ENCODE measurements at places on chromosomes 1 and 21.

DNA sequence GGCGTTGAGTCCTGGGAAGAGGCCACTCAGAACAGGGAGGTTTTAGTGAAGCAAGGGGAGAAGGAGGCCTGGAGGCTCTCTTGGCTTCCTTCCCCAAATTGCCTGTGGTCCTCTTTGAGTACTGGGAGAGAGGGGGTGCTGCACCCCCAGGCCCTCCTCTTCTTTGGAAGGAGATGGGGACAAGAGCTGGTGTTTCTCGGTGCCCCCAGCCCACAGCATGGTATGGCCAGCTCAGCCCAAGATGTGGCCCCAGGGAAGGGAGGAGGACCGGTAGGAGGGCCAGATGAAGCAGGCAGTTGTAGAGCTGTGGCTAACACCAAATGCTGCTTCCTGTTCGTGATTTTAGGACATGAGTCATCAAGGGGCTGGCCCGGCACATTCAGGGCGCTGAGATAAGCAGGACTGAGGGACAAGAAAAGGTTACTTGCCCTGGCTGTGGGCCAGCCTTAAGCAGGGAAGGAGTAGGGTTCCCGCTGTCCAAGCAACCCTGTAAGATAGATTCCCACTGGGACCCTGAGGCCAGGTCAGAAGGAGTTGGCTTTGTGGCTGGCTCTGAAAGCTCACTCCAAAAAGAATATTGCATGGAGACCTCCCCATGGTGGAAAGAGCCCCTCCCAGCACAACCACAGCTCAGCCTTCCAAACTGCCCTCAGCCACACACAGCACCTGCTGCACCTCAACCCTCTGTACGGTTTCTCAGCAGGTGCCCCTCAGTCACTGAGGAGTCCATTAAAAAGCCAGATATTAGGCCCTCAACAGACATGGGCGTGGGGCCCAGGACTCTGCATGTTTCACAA lies 4.9 kb upstream of the TNFRSF1B start:
- peak; percentile 36 for DNase-seq

GRCh38 chr1:197521118-197521739 lies 253.2 kb downstream of the CRB1 start:
- DNase-seq = no peak

GRCh38 chr1:204408074-204408507 lies 3.5 kb downstream of the PPP1R15B start:
- no peak for DNase-seq

- DNase-seq = no peak
Measured at GRCh38 chr1:33606272-33606671, 133.8 kb downstream of the ZSCAN20 start.

- DNase-seq = no peak
Measured at GRCh38 chr1:166721145-166721544, 118.1 kb upstream of the POGK start.

GRCh38 chr1:223642237-223642636 lies 23.3 kb downstream of the CAPN8 start:
- DNase-seq = no peak

- DNase-seq = no peak
Measured at GRCh38 chr1:111222308-111223125, 5.0 kb upstream of the CHI3L2 start.

DNA sequence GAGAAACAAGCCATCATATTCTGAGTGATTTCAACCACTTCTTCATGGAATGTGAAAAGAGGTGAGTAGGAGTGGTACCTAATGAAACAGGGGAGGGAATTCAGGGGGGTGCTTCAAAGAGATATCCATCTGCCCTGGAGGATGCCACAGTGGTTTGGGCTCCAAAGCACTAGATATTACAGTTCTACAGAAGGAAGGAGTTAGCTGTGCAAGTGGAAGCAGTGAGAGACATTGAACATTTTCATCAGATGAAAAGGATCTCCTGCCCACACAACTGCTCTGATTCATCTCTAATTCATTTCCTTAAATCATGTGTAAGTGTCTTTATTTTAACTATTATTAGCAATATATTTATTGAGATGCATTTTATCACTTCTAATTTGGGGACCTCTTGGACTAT lies 2.8 kb upstream of the RGS5 start:
- no peak for DNase-seq

DNA sequence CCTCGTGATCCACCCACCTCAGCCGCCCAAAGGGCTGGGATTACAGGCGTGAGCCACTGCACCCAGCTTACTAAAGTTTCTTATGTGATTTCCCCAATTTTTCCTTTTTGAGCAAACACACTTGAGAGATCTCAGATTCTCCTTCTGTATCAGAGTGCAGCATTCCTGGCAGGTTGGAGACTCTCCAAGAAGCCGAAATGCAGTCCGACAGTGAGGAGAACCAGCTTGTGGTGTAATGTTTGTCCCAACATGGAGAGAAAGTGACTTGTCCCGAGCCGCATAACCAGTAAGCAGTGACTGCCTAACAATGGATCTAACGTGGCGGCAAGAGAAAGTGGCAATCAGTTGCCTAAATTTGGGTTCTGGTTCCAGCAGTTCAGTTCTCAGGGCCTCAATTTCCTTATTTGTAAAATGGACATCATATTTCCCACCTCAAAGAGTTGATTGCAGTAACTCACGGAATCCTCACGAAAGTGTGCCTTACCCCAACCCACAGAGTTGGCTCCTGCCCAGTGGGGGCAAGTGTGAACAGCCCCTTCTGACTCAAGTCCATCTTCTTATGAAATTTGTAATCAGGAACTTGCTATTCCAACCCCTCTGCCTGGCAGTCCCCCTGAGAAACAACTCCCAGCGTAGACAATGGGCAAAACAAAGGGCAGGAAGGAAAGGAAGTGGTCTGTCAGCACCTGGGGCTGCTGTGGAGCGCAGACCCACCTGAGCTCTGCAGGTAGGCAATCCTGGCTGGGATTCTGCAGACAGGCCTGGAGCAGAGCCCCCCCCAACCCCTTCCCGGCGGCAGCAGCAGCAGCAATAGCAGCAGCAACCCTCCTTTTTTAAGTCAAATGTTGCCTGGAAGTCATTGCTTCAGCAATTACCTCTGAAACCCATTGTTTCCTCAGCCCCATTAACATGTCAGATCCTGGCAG lies 223.6 kb upstream of the POU3F1 start:
- no peak for DNase-seq

- no peak for DNase-seq
Measured at GRCh38 chr1:109193653-109194590, 19.8 kb upstream of the SARS1 start.

DNA sequence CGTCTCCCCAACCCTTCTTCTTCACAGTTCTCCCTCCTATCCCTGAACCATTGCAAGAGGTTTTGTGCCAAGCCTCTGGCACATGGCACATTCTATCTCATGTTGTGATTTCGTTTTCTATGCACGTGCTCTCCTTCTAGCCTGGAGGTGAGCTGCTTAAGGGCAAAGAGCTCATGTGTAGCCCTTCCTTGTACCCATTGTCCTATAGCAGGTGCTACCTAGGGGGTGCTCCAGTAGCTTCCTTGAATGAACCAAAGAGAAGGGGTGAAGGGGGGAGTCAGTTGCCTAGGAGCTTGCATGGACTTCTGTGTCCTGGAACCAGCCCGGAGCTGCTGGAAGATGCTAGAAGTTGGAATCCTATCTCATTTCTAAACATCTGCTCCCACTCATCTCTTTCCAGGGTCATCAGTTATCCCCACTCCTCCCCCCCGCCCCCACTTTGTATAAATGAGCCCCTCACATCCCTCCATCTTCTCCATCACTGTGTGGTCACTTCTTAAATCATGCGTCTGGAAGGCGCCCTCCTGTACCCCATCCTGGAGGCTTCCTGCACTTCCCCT lies 535 bp upstream of the DISC1 start:
- no peak for DNase-seq

DNA sequence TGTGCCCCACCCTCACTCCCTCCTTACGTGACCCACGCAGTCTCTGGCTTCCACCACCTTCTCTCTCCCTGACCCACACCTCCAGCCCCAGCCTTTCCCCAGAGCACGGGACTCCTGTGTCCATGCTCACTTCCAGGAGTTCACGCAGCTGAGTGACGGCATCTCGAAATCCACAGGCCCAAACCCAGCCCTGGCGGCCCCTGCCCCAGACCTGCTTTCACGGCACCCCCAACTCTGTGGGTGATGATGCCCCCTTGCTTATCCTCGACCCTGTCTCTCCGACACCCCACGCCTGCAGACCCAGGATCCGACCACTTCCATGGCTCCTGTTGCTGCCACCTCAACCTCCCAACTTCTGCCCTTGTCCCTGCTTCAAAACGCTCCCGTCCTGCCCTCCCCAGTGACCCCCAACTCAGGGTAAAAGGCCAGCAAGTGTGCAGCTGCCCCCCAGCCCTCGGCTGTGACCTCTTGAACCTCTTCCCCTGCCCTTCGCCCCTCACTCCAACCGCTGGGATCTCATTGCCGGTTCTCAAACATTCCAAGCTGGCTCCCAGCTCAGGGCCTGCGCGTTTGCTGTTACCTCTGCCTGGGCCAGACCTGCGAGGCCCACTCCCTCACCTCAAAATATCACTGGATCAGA lies 30.4 kb upstream of the LAPTM5 start:
- DNase-seq = no peak

DNA sequence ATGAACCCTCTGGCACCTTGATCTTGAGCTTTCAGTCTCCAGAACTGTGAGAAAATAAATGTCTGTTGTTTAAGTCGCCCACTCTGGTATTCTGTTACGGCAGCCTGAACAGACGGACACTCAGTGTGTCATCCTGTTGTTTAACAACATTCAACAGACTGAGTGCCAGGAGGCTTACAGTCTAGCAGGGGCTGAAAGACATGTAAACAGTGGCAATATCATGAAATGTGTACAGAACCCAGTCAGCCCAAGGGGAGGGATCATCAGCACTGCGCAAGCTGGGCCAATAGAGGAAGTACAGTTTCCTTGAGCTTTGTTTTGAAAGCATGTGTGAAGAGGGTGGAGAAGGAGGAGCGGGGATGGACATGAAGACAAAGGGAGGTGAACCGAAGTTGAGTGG lies 13.6 kb downstream of the DIP2A start:
- DNase-seq = no peak

DNA sequence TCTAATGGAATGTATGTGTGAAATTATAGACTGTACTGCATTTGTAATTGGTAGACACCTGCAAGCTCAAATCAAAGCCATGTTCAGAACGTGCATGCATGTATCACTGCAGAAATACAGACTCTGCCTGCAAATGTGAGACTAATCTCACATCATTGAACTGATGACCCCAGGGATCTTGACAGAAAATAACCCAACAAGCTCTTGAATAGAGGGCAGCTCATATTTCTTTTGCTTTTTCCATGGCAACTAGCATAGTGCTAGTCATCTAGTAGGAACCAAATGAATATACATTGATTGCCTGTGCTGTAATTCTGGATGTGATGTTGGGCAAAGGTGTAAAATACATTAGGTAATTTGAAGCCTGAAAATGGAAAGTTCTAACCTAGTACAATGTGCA lies 62.4 kb downstream of the PTPRC start:
- DNase-seq = no peak

DNA sequence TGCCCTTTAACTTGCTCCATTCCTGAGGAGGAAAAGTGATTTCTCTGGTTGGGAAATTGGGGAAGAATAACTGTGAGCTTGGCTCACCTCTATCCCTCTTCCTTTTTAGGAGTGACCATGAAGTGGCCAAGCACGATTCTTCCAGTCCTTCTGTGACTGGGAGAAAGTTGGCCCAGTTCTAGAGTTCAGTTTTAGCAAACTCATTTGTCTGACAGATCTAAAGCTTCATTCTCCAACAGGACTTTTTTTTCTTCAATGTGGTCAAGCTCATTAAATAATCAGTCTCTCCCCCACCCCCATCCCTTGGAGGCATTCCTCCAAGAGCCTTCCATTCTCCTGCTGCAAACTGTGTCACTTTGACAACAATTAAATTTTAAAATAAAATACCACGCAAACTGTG lies 6.4 kb upstream of the AGL start:
- no peak for DNase-seq

- no peak for DNase-seq
Measured at GRCh38 chr1:9100471-9101043, 28.3 kb downstream of the GPR157 start.

- no peak for DNase-seq
Measured at GRCh38 chr1:2003541-2004131, at the start of gene CFAP74. CFAP74 (minus strand) TSS chr1:2003786; CDS start chr1:1990956, 12,830 bp downstream.

DNA sequence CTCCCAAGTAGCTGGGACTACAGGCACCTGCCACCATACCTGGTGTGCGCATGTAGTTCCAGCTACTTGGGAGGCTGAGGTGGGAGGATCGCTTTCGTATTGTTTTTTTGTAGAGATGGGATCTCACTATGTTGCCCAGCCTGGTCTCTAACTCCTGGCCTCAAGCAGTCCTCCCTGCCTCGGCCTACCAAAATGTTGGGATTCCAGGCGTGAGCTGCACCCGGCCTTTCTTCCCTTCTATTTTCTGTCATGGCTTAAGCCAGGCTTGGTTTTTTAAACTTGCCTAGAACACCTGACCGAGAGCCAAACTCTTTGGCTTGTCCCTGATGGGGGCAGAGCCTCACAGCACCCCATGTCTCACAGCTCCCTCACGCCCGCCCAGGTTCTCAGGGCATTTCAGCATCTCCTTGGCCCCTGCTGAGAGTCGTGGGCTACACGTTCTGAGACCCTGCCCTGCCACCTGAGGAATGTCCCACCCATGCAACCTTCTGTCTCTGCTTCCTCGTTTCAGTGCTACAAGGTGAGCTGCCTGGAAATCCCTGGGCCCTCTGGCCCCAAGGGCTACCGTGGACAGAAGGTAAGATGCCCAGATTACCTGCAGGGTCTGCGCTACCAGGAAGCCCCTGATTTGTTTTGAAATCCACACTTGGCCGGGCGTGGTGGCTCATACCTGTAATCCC lies 15.7 kb downstream of the COL6A2 start:
- DNase-seq = no peak

GRCh38 chr1:90246069-90246468 lies 251.2 kb downstream of the ZNF326 start:
- no peak for DNase-seq

- DNase-seq = no peak
Measured at GRCh38 chr21:35048706-35049617, at the start of gene RUNX1. RUNX1 (minus strand) TSS chr21:35049302.

DNA sequence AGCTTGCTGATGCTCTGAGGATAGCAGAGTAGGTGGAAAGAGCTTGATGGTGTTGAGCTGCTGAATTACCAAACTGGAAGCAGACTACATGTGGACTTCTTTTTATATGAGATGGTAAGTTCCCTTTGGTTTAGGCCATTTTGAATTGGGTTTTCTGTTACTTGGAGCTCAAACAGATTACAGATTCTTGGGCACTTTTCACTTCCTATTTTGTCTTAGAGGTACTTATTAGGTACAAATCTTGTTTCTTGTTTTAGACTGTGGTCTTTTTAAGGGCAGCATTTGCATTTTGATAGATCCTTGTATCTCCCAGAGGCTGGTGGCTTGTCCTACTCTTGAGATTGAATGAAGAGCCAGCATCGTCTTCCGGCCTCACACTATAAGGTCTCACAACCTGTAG lies 70.2 kb downstream of the GADD45A start:
- DNase-seq = no peak

DNA sequence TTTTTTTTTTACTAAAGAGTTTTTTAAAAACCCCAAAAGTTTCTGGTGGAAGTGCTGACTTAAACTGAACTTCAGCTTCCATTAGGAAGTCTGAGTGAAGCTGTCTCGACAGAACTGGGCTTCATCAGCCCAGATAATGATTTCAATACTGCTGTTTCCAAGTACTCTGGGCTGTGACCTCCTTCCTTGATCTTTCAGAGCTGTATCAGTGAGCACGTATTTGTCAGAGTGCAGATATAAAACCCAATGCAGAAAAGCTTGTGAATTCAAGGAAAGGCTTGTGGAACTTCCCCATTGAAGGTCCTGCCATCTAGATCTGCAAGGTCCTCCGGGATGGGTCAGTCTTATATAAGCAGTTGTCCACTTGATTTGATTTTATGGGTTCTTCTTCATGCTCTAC lies 50.1 kb upstream of the RGS21 start:
- no peak for DNase-seq

GRCh38 chr1:162293073-162293692 lies 83.5 kb downstream of the SPATA46 start:
- no peak for DNase-seq

GRCh38 chr21:46245213-46245915 lies 16.8 kb upstream of the LSS start:
- DNase-seq = no peak
